Cortex of kidney (tissue), 1 donor: ENCODE measurements at places on chromosomes 5 and 9.

DNA sequence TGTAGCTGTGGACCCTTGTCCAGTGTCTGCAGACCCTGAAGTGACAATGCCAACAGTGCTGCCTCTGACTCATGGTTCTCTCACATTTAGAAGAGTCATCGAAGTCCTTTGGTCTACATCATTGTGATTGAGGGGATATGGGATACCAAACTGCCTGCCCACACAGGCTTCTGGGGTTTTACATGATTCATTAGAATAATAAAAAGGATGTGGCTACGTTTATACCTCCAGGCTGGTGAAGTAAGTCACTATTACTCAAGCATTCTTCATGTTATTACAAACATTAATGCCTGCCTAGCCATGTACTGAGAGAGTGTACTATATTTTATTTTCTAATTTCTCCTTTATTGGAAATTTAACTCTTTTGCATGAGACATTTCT is 365.7 kb downstream of the SPATA31D1 start:
- DNase-seq = no peak

GRCh38 chr5:116418016-116418415 is 156.6 kb downstream of the SEMA6A start:
- DNase-seq = no peak

GRCh38 chr9:18707489-18708205 is 233.7 kb downstream of the ADAMTSL1 start:
- no peak for DNase-seq

GRCh38 chr5:59134471-59135163 is 551.7 kb downstream of the RAB3C start:
- no peak for DNase-seq

GRCh38 chr5:41508186-41508585 is 2.2 kb downstream of the PLCXD3 start:
- DNase-seq = no peak

- no peak for DNase-seq
Measured at GRCh38 chr9:71058660-71059059, 62.8 kb downstream of the TRPM3 start.

- no peak for DNase-seq
Measured at GRCh38 chr9:114004221-114004716, 73.8 kb downstream of the AMBP start.

DNA sequence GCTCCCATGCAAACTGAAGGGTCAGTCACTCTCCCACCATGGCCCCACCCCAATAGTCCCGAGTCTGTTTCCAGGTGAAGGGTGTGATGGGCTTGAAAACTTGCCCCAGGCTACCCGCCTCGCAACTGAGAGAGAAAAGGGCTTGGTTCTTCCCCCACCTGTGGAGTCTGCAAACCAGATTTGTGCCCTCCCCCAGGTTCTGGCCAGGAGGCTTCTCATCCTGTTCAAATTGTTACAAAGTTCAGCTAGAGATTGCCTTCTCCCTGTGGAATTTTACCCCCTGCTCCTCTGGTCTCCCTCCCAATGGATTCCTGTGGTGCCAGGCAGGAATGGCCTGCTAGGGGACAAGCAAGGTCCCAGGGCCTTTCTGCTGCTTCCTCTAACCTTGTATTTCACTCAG is 93.1 kb upstream of the ACO1 start:
- no peak for DNase-seq

- DNase-seq = no peak
Measured at GRCh38 chr5:172086194-172086975, 79.9 kb upstream of the FBXW11 start.

- DNase-seq = no peak
Measured at GRCh38 chr9:126234681-126235335, 91.8 kb upstream of the MVB12B start.

- DNase-seq = no peak
Measured at GRCh38 chr5:74295141-74295540, 345.4 kb downstream of the ENC1 start.

- DNase-seq = no peak
Measured at GRCh38 chr9:95626885-95627558, 110.3 kb upstream of the PTCH1 start.

DNA sequence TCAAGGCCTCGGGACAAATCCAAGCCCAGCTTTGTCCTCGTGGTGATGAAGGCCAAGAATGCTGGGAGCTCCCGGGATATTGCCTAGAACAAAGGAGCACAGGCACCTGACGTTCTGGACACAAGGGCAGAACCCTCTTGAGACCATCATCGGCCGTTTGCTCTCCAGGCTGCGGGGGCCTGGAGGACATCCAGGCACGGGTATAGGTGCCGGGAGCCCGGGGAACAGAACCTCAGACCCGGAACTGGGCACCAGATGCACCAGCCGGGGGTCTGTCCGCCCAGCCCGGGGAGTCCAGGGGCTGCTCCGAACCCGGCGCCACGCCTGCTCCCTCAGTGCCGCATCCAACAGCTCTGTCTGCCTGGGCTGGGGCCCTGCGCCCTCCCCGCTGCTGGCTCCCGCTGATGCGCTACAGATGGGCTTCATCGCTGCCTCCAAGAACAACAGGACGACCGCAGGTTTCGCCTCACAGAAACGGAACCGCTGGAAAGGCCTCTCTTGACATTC is 88.0 kb downstream of the ADAMTS2 start:
- DNase-seq = no peak
